ENCODE measurements at places on chromosomes 1 and 21. TPM values are rescaled to one million over a fixed set of nuclear protein-coding genes. Genes with fewer than 3 reads are reported as not detected.

Gene CSTB
- 16.9 TPM for total RNA-seq

Gene SNRNP40
- total RNA-seq: 67.8 TPM

Gene PYHIN1
- not detected for total RNA-seq

Gene POLR3C
- total RNA-seq: 57.7 TPM

Measured in placental pericyte (primary cell).